ENCODE measurements at places on chromosomes 1 and 21.

GRCh38 chr1:228109962-228110488, 926 bp upstream of the MRPL55 start:
- H3K27ac ChIP-seq = peak overlapping the region; percentile 93
- peaks cover 20% of the 10 kb centered on the region for H3K4me1 ChIP-seq
- H3K27me3 ChIP-seq = peaks cover 2% of the 10 kb centered on the region
- no peaks in the 10 kb centered on the region for H3K36me3 ChIP-seq
- no peak for DNase-seq

GRCh38 chr21:42042651-42043050, 28.5 kb upstream of the UMODL1 start:
- H3K27ac ChIP-seq = no peak overlapping the region
- no peak overlapping the region for H3K4me3 ChIP-seq
- H3K27me3 ChIP-seq = peaks cover 4% of the 10 kb centered on the region

DNA sequence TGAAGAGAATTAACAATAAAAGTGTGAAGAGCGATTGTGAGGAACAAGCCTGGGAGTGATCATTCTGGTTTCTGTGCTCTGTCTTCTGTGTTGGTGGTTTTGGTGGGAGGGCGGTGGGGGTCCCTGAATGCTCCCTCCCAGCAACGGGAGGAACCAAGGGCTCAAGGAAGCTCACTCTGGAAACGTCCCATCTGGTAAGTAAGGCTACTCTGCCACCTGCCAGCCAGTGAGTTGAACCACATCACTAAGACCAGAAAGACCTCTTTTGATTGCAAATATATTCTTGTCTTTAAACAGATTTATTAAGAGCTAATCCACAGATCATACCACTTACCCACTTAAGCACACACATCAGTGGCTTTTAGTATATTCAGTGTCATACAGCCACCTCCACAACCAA, 125.0 kb downstream of the PRDM2 start:
- no peaks in the 10 kb centered on the region for H3K27me3 ChIP-seq
- H3K4me1 ChIP-seq = no peaks in the 10 kb centered on the region
- no peak overlapping the region for H3K4me3 ChIP-seq
- DNase-seq = no peak
- H3K36me3 ChIP-seq = peaks cover 8% of the 10 kb centered on the region
- no peak overlapping the region for H3K27ac ChIP-seq

DNA sequence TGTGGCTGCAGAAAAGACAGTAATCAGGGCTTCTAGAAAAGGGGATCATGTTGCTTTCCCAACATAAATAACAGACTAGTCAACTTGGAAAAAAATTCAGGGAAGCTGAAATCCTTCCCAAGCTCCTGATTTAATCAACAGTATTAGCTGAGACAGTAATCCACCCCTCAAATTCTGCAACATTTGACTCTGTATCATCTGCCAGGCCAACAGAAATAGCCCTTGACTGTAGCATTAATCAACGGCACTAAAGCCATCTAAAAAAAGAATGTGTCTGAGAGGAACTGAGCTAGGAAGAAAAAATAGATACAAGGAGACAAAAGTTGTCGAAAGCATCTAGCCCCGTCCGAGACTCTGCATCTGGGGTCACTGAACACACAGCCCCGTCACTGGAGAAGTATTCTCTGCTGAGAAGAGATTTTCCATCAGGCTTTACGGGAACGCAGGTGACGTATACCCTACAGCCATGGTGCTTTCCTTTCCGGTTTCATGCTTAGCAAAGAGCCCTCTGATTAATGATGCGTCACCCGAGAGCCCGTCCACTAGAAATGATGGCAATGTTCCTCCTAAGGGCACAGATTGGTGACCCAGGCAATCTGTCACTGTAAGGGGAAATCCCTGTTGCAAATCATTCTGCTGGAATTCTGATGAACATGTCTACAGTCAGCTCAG, 42.1 kb upstream of the TP53BP2 start:
- no peaks in the 10 kb centered on the region for H3K36me3 ChIP-seq
- H3K27ac ChIP-seq = no peak overlapping the region
- H3K4me1 ChIP-seq = no peaks in the 10 kb centered on the region

- DNase-seq = no peak
- no peaks in the 10 kb centered on the region for H3K36me3 ChIP-seq
- no peak overlapping the region for H3K27ac ChIP-seq
- H3K4me3 ChIP-seq = no peak overlapping the region
Measured at GRCh38 chr1:180765151-180765550, 133.3 kb downstream of the XPR1 start.

- no peak for DNase-seq
- H3K27me3 ChIP-seq = peaks cover 12% of the 10 kb centered on the region
- H3K27ac ChIP-seq = no peak overlapping the region
Measured at GRCh38 chr1:22629886-22630285, 6.5 kb upstream of the C1QA start.

DNA sequence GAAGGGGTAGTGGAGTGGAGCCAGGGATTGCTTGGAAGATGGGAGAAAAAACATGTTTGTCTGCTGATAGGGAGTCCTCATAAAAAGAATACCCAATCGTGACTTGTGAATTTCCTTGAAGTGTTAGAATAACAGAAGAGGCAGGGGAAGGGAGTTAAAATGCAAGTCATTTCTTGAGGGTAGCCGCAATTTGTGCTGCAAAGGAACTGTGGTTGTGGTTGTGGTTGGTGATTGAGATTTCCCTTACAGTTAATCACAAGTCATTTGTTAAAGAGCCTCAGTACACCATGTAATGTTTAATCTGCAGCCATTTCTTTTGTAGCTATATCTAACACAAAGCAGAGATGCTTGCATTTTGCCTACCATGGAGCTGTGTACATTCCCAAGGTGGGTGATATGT, 38.5 kb upstream of the EGLN1 start:
- H3K27ac ChIP-seq = peak overlapping the region; percentile 39
- peaks cover 29% of the 10 kb centered on the region for H3K27me3 ChIP-seq
- H3K4me3 ChIP-seq = no peak overlapping the region
- DNase-seq = peak; percentile 82
- no peaks in the 10 kb centered on the region for H3K36me3 ChIP-seq

GRCh38 chr1:1619917-1620361, 4.6 kb downstream of the MIB2 start:
- no peak overlapping the region for H3K4me3 ChIP-seq
- H3K4me1 ChIP-seq = peaks cover 9% of the 10 kb centered on the region
- H3K27me3 ChIP-seq = peaks cover 28% of the 10 kb centered on the region
- H3K27ac ChIP-seq = no peak overlapping the region
- H3K36me3 ChIP-seq = no peaks in the 10 kb centered on the region
- DNase-seq = no peak

GRCh38 chr1:226116673-226117072, 54.2 kb downstream of the H3-3A start:
- no peak overlapping the region for H3K4me3 ChIP-seq
- H3K27me3 ChIP-seq = peaks cover 4% of the 10 kb centered on the region
- no peak for DNase-seq
- H3K27ac ChIP-seq = no peak overlapping the region
- peaks cover 15% of the 10 kb centered on the region for H3K4me1 ChIP-seq

- H3K36me3 ChIP-seq = no peaks in the 10 kb centered on the region
- DNase-seq = no peak
- no peaks in the 10 kb centered on the region for H3K4me1 ChIP-seq
- H3K27me3 ChIP-seq = peaks cover 4% of the 10 kb centered on the region
- no peak overlapping the region for H3K27ac ChIP-seq
Measured at GRCh38 chr1:116426401-116426800, 53.4 kb downstream of the ATP1A1 start.

DNA sequence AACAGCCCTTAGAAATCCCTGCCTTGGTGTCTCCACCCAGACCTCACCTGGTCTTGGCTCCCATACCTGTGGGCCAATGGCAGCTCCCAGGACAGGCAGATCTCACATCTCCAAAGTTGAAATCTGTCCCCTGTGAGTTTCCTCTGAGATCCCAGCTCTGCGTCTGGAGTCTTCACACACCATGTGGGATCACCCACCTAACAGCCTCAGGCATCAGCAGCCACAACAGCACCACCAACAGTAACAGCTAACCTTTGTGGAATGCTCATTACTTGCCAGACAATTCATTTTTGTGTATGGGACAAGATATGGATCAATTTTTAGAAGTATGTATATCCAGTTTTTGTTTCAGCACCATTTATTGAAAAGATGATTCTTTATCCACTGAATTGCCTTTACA, 523.2 kb downstream of the MATN1 start:
- H3K4me3 ChIP-seq = no peak overlapping the region
- H3K4me1 ChIP-seq = peaks cover 27% of the 10 kb centered on the region
- no peak overlapping the region for H3K27ac ChIP-seq
- no peak for DNase-seq
- H3K27me3 ChIP-seq = no peaks in the 10 kb centered on the region
- H3K36me3 ChIP-seq = no peaks in the 10 kb centered on the region

DNA sequence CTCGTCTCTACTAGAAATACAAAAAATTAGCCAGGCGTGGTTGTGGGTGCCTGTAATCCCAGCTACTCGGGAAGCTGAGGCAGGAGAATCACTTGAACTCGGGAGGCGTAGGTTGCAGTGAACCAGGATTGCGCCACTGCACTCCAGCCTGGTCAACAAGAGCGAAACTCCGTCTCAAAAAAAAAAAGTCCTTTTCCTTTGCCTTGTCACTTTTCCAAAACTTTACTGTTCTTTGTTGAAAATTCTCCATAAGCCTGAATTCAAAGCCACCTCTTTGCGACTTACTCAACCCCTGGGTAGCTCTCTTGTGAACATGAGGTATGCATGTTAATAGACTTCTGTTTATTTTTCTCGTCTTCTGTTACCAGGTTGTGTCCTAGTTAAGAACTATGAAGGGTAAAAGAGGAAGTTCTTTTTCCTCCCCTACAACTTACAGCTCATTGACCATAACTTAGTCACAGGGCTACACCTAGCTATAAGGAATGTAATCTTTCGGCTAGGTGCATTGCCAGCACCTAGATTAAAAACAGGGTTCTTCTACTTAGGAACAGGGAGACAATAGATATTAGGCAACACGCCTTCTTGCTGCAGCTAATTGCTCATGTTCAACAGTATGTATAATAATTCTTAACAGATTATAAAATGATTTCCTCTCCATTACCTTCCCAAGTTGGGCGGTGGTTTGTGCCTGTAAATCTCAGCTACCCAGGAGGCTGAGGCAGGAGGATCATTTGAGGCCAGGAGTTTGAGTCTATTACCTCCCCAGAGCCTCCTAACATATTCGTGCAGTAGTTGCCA, 40.9 kb downstream of the PTAFR start:
- H3K36me3 ChIP-seq = no peaks in the 10 kb centered on the region
- H3K4me1 ChIP-seq = no peaks in the 10 kb centered on the region
- no peak for DNase-seq
- no peak overlapping the region for H3K4me3 ChIP-seq

DNA sequence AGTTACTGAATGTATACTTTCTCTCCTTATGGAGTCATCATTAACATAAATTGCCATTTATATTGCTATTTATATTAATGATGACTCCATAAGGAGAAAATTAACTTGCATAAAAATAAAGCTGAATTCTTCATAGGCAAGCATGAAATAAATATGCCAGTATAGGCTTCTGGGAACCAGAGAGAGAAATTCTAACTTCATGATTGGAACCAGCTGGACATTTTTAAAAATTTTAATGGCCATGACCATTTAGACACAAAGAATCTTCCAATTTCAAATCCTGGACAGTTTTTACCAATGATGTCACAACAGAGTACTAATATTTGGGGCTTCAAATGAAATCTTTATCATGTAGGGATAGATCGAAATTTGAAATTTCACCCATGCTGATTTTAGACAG, 268.7 kb downstream of the PTGER3 start:
- no peak overlapping the region for H3K4me3 ChIP-seq
- no peaks in the 10 kb centered on the region for H3K27me3 ChIP-seq
- no peak for DNase-seq
- H3K27ac ChIP-seq = no peak overlapping the region
- no peaks in the 10 kb centered on the region for H3K4me1 ChIP-seq

DNA sequence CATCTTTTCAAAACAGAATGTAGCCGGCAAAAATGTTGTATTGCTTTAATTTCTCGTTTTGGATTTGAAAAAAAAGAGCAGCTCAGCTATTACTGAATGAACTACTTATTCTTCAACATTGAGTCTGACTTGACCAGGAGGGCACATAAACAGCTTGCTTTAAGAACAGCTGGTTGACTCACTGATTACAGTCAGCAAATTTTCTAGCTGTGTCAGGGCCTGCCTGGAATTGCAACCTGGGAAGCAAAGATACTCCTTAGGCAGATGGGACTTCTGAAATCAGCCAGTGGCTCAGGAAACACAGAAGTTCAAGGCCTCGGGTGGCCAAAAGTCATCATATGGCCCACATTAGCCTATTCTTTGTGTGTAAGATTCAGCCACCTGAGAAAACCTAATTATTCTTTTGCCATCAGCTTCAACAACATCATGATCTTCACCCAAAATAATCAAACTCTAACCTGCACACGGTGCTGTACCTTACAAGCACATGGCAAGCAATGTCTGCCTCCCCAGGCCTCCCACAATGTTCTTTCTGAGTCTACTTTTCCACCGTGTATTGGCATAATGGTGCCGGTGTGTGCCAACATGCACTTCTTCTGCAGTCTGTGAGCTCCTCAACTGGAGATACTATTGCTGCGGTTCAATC, 307.2 kb downstream of the HHIPL2 start:
- no peak overlapping the region for H3K27ac ChIP-seq
- H3K27me3 ChIP-seq = no peaks in the 10 kb centered on the region
- no peak overlapping the region for H3K4me3 ChIP-seq
- DNase-seq = no peak

GRCh38 chr1:214404571-214405213, 123.7 kb downstream of the SMYD2 start:
- no peak overlapping the region for H3K27ac ChIP-seq
- H3K4me3 ChIP-seq = no peak overlapping the region
- H3K36me3 ChIP-seq = no peaks in the 10 kb centered on the region
- no peak for DNase-seq

DNA sequence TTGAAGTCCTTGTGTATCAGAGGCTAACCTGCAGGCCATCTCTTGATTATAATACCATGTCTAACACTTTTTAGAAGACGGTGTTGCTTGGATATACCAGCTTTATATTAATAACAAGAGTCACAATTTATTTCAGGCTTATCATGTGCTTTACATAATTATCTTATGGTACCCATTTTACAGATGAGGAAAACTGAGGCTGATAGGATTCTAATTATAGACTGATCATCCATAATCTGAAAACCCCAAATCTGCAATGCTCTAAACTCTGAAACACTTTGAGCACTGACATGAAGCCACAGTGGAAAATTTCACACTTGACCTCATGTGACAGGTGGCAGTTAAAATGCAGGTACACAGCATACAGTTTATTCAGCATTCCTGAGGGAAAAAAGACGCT, 7.2 kb upstream of the RPL11 start:
- H3K27me3 ChIP-seq = no peaks in the 10 kb centered on the region
- H3K4me3 ChIP-seq = no peak overlapping the region
- no peaks in the 10 kb centered on the region for H3K36me3 ChIP-seq
- no peak overlapping the region for H3K27ac ChIP-seq
- no peak for DNase-seq

DNA sequence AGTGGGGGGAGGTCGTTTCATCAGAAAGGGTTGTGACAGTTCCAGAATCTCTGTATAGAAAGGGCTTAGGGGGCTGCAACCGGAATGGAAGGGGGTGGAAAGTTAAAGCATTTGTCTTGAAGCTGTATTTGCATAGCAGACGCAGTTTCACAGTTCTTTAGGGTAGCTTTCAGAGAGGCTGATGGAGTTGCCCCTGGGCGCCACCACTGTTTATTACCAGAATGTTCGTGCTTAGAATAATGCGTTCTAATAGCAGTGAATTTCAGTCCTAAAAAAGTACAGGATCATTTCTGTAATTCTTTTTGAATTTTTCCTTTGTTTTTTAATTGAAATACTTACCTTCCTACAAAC, 1.3 kb downstream of the EXO1 start:
- H3K27me3 ChIP-seq = peaks cover 4% of the 10 kb centered on the region
- peaks cover 21% of the 10 kb centered on the region for H3K4me1 ChIP-seq
- no peak for DNase-seq
- no peaks in the 10 kb centered on the region for H3K36me3 ChIP-seq

GRCh38 chr1:73771396-73771795, 426.6 kb downstream of the LRRIQ3 start:
- H3K4me3 ChIP-seq = no peak overlapping the region
- DNase-seq = no peak
- peaks cover 3% of the 10 kb centered on the region for H3K27me3 ChIP-seq
- no peaks in the 10 kb centered on the region for H3K4me1 ChIP-seq
- no peaks in the 10 kb centered on the region for H3K36me3 ChIP-seq

Data from immature natural killer cell (primary cell).